Left lobe of liver (tissue), 2 donors: ENCODE measurements at places on chromosomes 12 and 14. TPM values are rescaled to one million over a fixed set of nuclear protein-coding genes. Genes with fewer than 3 reads are reported as not detected.

AEBP2 gene
- 8.5 TPM for total RNA-seq

MYO1A gene
- 0.28 TPM for total RNA-seq

CRIP1 gene
- 3.2 TPM for total RNA-seq

STAT2 gene
- total RNA-seq: 95.5 TPM

GZMB gene
- total RNA-seq: 1.3 TPM

TSPAN9 gene
- 43.7 TPM for total RNA-seq
